ENCODE measurements at places on chromosomes 1 and 21.
A peak's percentile ranks its signal among the peaks of the same experiment; 100 is the strongest.

GRCh38 chr1:248807067-248807737 is 18.5 kb downstream of the SH3BP5L start:
- DNase-seq: no peak

GRCh38 chr1:225506727-225507126 is 78.9 kb upstream of the LBR start:
- no peak for DNase-seq

DNA sequence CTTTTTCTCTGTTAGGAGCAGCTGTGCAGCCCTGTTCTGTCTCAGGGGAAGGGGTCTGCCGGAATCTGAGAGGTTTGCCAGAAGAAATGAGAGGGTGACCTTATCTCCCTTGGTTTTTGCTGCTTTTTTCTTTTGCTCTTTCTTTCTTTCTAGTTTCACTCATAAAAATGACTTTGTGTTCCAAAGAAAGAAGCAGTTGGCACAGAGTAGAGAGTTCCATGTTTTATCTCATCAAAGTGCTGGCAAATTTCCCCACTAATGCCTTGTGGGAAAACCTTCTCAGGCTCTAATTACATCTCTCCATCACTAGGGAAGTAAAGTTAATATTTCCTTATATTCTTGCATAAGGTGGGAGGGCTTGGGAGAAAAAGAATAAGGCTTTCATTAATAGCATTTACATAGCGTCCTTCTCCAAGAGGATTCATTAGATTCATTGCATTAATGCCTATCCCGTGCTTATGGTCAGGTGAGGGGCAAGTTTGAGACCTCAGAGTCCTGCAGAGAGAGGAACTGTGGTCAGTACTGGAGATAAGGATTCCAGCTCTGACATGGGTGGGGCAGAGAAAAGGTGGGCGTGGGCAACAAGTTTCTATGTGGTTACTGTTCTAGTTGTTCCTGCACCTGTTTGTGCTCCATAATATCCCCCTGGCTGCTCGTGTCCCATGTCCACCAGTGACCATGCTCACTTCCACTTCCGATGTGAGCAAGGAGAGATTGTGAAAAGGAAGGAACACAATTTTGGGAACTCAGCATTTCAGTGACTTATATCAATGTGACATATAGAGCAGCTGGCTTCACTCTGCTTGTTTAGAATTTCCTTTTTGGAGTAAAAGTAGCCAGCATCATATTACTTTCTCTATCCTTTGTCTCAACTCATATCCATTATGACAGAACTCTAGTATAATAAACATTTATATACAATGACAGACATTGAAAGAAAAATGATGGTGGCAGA is 79.5 kb downstream of the DISC1 start:
- DNase-seq: no peak

DNA sequence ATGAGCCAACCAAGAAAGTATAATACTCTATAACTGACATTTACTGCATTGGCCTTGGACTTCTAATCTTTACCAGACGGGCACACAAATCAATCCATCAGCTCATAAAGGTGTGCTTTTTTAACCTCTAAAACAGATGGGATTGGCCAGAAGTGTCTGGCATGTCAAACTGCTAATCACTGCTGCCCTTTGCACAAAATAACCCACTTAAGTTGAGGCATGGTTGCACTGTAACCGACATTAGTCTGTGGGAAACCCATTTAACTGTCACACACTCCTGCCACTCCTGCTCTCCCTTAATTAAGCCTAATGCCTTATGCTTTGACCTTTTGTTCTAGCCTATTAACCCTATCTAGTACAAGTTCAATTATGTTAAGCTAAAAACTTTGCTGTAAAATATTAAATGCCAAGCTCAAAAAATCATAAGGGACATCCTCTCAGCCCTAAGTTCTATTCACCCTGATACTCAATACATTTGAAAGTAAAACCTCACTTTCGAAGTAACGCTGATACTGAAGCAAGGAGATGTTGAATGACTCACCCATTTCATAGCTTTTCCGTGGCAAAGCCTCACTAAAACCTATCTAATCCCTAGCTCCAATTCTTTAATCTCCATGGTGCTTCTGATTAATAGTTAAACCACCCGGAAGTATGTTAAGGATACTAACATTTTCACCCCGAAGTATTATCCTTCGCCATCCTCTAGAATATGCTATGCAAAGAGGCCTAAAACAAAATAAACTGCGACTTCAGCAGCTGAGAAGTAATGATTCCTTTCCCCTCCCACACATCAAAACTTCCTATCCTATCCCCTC is 12.9 kb downstream of the NRIP1 start:
- DNase-seq: no peak

DNA sequence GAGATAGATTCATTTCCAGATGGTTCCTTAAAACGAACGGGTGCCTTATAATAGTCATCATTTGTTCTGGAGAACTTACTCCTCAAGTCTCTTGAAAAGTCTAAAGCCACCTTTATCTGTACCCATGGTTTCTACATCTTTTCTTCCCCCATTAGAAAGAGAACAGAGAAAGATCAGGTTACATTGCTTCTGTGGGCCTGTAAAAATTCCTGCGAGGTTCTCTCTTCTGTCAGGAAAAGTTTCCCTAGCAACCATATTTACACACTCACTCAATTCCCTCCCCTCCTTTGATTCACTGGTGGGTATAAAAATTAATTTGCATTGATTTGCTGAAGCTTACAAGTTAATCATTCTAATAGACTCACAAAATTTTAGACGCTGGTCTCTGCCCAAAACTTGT is 6.7 kb downstream of the PHC2 start:
- peak; percentile 59 for DNase-seq

DNA sequence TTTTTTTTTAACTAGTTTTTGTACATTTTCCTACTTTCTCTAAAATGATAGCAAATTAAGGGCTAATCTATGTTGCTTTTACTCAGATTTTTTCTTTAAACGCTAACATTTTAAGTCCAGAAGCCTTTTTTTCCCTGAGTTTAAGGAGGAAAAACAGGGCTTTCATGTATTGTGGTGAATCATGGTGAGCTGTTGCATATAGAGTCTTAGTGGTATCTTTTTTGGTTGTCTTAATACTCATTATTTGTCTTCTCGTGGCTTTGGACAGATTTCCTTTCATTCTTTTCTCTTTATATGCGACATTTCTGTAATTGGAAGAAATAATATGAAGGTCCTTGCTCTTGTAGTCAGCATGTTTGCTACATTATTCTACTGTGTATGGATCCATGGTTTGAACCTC is 1015.6 kb downstream of the PLA2G4A start:
- DNase-seq: no peak

- DNase-seq: no peak
These were observed 20.1 kb downstream of the TP73 start for GRCh38 chr1:3672231-3672970.

DNA sequence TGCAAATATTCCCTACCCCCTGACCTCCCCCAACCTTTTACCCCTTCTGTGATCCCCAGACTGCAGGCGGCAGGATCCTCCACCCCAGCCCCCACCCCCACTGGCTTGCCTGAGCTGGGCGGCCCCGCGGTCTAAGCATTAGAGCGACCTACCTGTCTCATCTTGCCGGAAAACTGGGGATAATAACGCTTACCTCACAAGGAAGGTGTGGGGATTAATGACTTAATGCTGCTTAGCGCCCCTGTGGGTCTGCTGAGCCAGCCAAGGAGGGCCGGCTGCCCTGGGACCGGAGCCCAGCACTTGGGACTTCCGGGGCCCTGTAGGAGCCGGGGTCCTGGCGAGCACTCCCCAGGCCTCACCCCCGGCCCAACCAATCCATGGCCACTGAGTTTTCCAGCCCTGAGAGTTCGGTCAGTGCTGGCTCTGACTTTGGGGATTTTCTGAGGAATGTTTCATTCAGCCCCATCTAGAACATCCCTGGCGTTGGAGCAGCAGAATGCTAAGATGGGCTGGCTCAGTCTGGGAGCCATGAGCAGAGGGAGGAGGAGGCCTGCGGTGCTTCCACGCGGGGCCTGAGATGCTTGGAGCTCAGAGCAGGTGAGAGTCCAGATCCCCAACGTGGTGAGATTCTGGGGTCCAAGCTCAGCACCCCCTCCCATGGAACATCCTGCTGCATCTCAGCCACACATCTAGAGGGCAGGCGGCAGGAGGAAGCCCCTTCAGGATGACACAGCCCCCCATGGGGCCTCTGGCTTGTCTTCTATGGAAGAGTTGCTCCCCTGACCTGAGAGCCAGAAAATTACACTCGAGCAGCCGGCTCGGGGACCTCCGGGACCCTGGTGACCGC is 97.9 kb downstream of the RIPK4 start:
- no peak for DNase-seq

GRCh38 chr1:29690156-29690555 is 453.8 kb downstream of the PTPRU start:
- no peak for DNase-seq

DNA sequence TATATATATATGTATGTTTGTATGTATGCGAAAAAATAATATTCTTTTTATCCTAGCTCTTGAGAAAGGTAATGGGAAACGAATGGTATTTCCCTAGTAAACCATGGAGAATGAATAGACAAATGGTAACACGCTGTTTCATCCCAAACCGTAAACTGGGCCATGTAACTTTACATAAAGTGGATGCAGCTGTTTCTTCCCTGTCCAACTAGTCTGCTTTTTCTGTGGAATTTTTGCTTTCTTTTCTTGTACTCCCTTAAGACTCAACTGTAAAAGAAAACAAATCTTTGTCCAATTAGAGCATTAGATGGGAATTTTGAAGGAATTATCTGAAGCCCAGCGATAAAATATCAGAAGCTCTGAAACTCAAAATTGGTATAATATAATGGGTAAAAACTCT is 198.1 kb downstream of the NFIA start:
- DNase-seq: no peak

- no peak for DNase-seq
These were observed 690 bp downstream of the B3GALNT2 start for GRCh38 chr1:235503403-235504121.

DNA sequence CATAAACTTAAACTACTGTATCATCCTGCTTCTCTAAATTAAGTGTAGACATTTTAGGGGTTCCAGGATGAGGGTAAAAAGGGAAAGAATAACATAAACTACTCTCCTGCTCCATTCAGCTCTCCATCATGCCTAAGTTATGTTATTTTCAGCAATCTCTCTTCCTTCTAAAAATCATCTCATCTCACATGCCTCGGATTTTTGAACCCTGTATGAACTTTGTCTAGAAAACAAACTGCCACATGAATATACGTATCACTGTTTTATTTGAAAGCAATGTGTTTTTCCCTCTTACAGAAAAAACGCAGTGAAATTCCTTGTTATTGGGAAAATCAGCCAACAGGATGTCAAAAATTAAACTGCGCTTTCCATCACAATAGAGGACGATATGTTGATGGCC is 32.6 kb downstream of the ZBED6 start:
- no peak for DNase-seq

DNA sequence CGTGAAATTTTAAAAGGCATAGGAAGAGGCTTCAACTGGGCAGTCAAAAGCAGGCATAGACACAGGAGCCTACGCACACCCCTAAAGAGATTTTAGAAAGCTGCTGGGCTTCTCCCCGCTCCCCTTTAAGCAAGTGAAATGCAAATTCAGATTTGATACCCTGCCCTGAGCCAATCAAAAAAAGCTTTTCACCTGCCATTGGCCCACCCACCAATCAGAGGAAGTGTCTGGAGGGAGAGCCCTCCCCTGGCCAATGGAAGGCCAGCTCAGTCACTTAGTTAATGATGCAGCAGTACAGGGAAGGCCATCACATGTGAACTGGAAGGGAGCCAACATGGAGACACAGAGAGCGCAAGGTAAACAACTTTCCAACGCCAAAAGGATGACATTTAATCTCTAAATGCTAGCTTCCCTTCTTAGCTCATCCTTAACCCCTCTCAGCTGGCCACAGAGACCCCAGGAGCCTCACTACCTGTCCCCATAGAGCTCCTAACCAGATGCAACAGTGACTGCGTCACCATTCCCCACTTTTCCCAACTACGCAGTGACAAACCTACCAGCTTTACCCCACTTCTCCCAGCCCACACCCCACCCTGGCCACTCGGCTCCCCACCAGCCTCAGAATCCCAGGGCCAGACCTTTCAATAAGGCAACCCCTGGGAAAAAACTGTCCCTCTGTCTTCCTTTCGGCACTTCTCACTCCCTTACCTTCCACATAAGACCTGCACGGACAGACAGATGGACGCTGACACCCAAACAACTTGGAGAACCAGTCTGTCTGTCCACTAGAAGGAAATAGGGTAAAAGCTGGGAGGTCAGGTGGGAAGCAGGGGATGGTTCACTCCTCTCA is 71.0 kb downstream of the CD46 start:
- DNase-seq: no peak

DNA sequence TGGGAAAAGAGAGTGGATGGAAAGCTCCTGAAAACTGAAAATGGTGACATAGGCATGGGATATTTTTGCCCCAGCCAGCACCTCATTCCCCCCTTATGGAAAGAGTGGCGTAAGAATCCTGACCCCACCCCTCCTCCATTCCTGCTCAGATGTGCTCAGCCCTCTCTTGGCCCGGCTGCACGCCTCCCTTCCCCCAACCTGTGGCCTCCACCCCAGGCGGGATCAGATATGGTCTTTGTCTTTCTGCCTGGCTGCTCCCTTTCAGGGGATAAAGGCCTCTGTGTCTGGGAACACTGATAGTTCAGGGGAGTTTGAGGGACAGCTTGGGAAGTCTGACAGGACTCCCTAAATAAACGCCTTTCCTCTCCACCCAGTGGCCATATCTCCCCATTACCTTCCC is 49.8 kb downstream of the KIRREL1 start:
- DNase-seq: no peak

DNA sequence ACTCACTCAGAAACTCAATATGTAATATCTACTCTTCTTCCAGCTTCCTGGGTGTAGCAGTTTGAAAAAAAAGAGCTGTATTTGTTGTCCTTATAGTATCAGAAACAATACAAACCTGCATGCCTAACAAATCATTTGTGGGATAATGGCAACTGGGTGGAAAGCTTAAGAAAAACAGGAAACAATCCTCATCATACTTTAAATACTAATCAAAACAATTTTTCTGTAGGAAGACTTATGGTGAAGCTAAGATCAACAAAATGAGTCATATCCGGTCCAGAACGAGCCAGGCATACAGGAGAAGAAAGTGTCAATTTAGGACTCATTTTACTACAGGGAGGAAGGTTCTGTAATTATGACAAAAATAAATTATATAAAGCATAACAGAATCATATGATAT is 181.8 kb upstream of the ADGRL4 start:
- DNase-seq: no peak

DNA sequence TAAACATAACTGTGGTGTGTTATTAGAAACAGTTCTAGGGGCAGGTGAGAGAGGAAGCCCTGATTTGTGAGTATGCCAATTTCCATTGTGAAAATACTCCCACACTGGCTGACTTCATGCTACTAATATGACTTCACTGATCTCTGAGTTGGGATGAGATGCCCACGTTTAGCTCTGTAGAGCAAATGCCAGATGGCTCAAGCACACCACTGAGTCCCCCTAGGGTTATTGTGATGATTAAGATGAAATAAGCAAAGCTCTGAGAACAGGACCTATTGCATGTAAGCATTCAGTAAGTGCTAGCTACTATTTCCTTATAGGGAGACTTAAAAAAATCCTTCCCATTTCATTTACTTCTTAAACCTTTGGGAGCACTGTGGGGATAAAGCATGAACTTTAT is 117.6 kb downstream of the CENPF start:
- no peak for DNase-seq

- peak; percentile 46 for DNase-seq
These were observed 98.6 kb downstream of the OMA1 start for GRCh38 chr1:58447886-58448285.
